Coronary artery (tissue), 2 donors: ENCODE measurements at places on chromosomes 13 and 19.

DNA sequence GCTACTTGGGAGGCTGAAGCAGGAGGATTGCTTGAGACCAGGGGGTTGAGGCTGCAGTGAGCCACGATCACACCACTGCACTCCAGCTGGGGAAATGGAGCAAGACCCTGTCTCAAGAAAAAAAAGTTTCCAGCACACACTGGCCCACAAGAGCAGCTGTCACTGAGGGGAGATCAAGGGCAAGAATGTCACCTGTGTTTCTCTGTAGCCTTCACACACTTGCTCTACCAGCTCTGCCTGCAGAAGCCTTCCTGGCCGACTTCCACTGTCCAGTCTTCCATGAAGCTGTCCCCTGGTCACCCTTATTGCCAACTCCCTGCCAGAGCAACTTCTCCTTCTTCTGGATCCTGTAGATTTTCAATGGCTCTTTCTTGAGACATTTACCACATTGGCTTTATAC lies 158.0 kb downstream of the KCTD15 start:
- DNase-seq = peak; percentile 21

- no peak for DNase-seq
Measured at GRCh38 chr13:111365149-111366005, 44.9 kb downstream of the TEX29 start.

- no peak for DNase-seq
Measured at GRCh38 chr19:33157906-33158305, 26.0 kb downstream of the WDR88 start.

DNA sequence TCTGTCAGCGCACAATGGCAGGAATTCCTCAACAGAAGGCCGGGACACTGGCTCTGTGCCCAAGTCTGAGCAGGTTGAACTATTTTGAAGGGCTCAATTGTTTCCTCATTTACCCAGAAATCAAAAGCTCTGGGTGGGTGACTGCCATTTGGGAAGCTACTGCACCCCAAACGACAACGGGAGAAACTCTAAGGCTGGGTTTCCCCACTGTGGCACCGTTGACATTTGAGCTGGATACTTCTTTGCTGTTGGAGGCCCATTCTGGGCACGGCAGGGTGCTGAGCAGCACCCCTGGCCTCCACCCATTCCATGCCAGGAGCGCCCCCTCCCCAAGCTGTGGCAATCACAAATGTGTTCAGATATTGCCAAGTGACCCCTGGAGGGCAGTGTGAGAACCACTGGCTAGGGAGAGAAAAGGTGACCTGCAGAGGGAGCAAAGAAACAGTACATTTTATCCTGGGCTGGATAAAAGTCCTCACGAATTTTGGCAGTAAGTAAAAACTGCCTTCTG lies 62.5 kb downstream of the RFX2 start:
- DNase-seq = no peak

- DNase-seq = no peak
Measured at GRCh38 chr13:99217461-99218110, 16.9 kb downstream of the UBAC2 start.

- no peak for DNase-seq
Measured at GRCh38 chr13:51786425-51787265, 17.3 kb downstream of the DHRS12 start.
